ENCODE measurements at places on chromosomes 2 and 18. TPM values are rescaled to one million over a fixed set of nuclear protein-coding genes. Genes with fewer than 3 reads are reported as not detected.

GRCh38 chr2:23293063-23293462 is 91.9 kb upstream of the KLHL29 start:
- H3K27me3 ChIP-seq = no peaks in the 10 kb centered on the region
- peak; percentile 40 for DNase-seq
- H3K4me1 ChIP-seq = peaks cover 52% of the 10 kb centered on the region
- H3K4me3 ChIP-seq = no peak overlapping the region
- H3K27ac ChIP-seq = no peak overlapping the region
- H3K36me3 ChIP-seq = no peaks in the 10 kb centered on the region

DNA sequence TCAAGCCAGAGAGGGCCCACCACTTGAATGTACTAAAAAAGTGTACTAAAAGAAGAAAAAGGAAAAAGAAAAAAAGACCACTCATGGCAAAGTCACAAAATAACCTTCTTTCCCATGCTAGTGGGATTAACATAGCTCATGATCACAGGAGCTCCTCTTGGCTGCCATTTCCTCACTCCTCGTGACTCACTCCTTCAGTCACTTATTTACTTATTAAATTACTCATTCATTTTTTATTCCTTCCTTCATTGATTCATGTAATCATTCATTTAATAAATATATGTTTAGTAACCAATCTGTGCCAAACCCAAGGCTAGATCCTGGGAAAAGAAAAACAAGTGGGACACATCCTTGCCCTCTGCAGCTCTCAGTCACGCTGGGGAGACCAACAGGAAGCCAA is 300.5 kb downstream of the INSIG2 start:
- DNase-seq = no peak
- no peaks in the 10 kb centered on the region for H3K27me3 ChIP-seq
- no peak overlapping the region for H3K4me3 ChIP-seq
- no peaks in the 10 kb centered on the region for H3K36me3 ChIP-seq
- no peaks in the 10 kb centered on the region for H3K4me1 ChIP-seq

- no peaks in the 10 kb centered on the region for H3K36me3 ChIP-seq
- H3K4me3 ChIP-seq = no peak overlapping the region
- H3K27ac ChIP-seq = no peak overlapping the region
Measured at GRCh38 chr2:127906206-127906926, 20.6 kb upstream of the AMMECR1L start.

DNA sequence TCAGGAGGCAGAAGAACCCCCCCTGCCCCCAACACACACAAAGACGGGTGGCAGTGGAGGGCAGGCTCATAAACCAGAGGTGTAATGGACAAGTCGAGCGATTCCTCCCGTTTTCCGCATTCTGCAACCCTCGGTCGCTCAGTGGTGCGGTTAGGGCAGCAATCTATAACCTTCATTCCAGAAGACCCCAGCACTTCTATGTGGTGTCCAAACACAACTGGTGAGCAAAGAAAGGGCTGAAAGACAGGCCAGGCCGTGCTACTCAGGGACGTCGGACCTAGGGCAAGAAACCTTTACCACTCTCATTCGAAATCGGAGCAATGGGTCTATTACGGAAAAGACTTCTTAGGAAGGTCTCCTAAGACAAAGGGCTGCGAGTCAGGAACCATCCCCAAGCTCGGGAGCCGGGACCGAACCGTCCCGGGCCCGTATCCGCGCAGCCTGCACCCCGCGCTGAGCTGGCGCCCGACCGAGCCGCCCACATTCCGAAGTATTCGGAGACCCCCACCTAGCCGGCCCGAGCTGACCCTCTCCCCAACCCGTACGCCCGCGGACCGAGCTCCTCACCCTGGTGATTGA is 568 bp downstream of the ARL5A start:
- peak overlapping the region; percentile 74 for H3K4me3 ChIP-seq
- H3K36me3 ChIP-seq = no peaks in the 10 kb centered on the region
- peak overlapping the region; percentile 90 for H3K27ac ChIP-seq
- H3K4me1 ChIP-seq = peaks cover 47% of the 10 kb centered on the region

DNA sequence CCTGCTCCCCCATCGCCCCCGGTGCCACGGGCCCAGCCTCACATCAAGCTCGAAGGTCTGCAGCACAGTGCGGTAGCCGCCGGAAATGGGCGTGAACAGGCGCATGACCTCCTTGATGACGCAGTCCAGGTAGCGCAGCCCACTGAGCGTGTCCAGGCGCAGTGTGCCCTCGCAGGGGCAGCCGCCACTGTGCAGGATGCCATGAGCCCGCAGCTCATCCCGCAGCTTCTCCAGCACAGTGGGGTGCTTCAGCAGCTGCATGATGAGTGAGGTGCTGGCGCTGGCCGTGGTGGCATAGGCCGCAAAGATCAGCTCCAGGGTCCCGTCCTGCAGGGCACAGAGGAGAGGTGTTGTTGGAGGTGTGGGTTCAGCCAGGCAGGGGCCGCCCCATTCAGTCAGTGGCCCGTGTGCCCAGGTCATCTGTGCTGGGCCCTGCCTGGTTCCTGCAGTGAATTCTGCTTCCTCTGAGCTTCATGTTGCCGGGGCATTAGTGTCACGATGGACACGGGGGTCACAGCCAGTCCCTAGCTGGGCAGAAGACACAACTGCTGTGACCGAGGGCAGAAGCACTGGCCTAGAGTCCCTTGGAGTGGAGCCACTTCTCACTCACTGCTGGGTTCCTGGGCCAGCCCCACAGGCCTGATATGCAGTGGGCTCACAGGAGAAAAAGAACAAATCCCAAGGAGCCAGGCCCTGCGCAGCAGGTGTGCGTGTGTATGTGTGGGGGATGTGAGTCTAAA is 14.5 kb downstream of the CYP26B1 start:
- no peaks in the 10 kb centered on the region for H3K4me1 ChIP-seq
- no peaks in the 10 kb centered on the region for H3K27me3 ChIP-seq
- no peaks in the 10 kb centered on the region for H3K36me3 ChIP-seq
- no peak overlapping the region for H3K4me3 ChIP-seq

GRCh38 chr2:173854141-173854540 is 111.0 kb downstream of the SP3 start:
- no peaks in the 10 kb centered on the region for H3K4me1 ChIP-seq
- no peak for DNase-seq
- H3K4me3 ChIP-seq = no peak overlapping the region
- H3K36me3 ChIP-seq = no peaks in the 10 kb centered on the region
- H3K27me3 ChIP-seq = no peaks in the 10 kb centered on the region

DNA sequence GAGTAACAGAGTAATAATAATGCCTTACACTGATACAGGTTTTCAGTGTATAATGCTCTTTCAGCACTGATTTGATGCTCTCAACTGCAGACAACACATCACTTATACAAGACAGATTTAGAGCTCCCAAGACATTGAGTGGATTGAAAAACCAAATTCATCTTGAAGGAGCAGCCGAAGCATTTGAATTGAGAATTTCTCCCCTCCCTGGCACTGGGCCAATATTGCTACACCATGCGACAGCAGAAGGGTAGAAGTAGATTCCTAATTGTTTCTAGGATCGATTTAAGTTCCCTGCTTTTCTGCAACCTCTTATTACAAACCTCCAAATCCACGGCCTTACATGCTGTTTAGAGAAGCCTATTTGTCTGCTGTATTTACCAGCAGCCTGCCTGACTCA is 15.5 kb downstream of the CENPA start:
- H3K4me3 ChIP-seq = no peak overlapping the region
- no peak for DNase-seq
- no peaks in the 10 kb centered on the region for H3K27me3 ChIP-seq
- H3K36me3 ChIP-seq = no peaks in the 10 kb centered on the region
- H3K27ac ChIP-seq = no peak overlapping the region
- H3K4me1 ChIP-seq = no peaks in the 10 kb centered on the region

- no peak for DNase-seq
- no peaks in the 10 kb centered on the region for H3K4me1 ChIP-seq
- no peaks in the 10 kb centered on the region for H3K36me3 ChIP-seq
Measured at GRCh38 chr2:85188852-85189251, 55.7 kb downstream of the TCF7L1 start.

DNA sequence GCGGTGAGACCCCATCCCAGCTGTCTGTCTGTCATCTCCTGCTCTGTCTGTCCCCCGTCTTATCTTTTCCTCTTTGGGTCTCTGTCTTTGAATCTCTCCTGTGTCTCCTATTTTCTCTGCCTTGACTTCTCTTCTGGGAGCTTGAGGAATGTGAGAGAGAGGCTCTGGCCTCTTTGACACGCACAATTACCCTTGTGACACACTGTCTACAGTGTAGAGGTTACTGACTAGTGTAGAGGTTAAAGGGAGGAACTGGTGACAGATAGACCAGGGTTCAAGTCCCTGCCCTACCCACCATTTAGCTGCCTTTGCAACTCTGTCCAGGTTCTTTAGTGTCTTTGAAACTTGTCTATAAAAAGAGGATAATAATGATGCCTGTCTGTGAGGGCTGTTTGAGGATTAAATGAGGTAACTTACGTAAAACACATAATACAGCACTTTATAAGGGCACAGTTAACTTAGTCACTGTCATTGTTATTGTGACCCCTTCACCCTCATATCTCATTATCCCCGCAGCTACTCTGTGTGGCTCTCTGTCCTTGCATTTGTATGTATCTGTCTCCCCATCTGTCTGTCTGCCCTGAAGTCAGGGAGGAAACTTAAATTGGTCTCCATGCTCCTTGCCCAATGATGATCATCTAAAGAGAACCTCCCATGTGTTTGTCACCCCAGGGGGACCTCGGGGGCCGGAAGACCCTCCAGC is 19.9 kb downstream of the SEMA4F start:
- no peaks in the 10 kb centered on the region for H3K4me1 ChIP-seq
- H3K27ac ChIP-seq = no peak overlapping the region
- H3K27me3 ChIP-seq = no peaks in the 10 kb centered on the region
- peaks cover 2% of the 10 kb centered on the region for H3K36me3 ChIP-seq

Gene ZNF892
- total RNA-seq = 21.2 TPM

Gene SGO2
- total RNA-seq = 6.1 TPM

Gene HTR2B
- 0.20 TPM for total RNA-seq

Gene GPR39
- not detected for total RNA-seq
